Fibroblast of lung (primary cell): ENCODE measurements at places on chromosomes 7 and 10. TPM values are rescaled to one million over a fixed set of nuclear protein-coding genes. Genes with fewer than 3 reads are reported as not detected.

The TLL2 gene
- 0.17 and 0.26 TPM in 2 replicates for total RNA-seq

The RPEL1 gene
- total RNA-seq = 0.17 and 0.26 TPM in 2 replicates

The PRSS58 gene
- total RNA-seq = not detected in 2 replicates

The EVX1 gene
- total RNA-seq = not detected in 2 replicates

The CTAGE15 gene
- 0.17 and 0.26 TPM in 2 replicates for total RNA-seq

The DTX2 gene
- total RNA-seq = 2.6 and 6.8 TPM in 2 replicates

The PHKG1 gene
- 0.77 and 1.3 TPM in 2 replicates for total RNA-seq

The BRAT1 gene
- 20.1 and 20.3 TPM in 2 replicates for total RNA-seq

The HABP2 gene
- total RNA-seq = not detected in 2 replicates

The BICC1 gene
- total RNA-seq = 62.7 and 64.7 TPM in 2 replicates

The AKR1C3 gene
- total RNA-seq = 44.3 and 63.7 TPM in 2 replicates

The UCN3 gene
- not detected in 2 replicates for total RNA-seq

The GRM8 gene
- not detected in 2 replicates for total RNA-seq

The XRCC2 gene
- under 0.01 and 0.66 TPM in 2 replicates for total RNA-seq

The COL28A1 gene
- total RNA-seq = under 0.01 and 0.17 TPM in 2 replicates

The OR2A42 gene
- under 0.01 TPM in 1 of 2 replicates, not detected in the other for total RNA-seq

The ATRNL1 gene
- 0.33 and 1.0 TPM in 2 replicates for total RNA-seq
